NCI-H1694 treated with DMSO at 0.1 percent for 48 hours (cell line): ENCODE measurements at places on chromosomes 13 and 19.

DNA sequence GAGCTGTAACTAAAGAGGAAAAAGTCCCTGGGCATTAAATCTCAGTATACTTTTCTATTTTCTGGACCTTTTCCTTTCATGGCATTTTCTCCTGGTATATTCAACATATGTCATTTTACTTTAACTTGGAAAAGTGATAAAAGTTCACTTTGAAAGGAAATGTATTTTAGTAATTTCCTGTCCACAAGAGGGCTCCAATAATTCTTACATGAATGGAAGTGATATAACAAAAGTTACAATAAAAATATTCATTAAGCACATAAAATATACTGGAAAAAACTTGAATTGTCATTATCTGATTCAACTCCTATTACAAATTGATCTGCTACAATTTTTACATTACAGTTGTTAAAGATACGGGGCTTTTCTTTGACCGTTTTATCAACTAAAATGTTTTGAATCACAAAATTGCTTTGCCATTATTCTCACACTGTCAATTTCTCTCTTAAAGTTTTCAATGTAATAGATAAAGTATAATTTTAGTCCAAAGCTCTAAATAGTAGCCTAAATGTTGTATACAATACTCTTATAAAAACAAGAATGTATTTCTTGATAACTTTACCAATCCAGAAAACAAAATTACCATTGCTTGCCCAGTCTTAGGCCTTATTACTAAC, 4.9 kb downstream of the UBL3 start:
- no peak for DNase-seq

- no peak for DNase-seq
Measured at GRCh38 chr13:106551350-106551749, 15.9 kb upstream of the EFNB2 start.

GRCh38 chr19:37217480-37217774, 587 bp upstream of the ZNF383 start:
- DNase-seq = no peak

- no peak for DNase-seq
Measured at GRCh38 chr19:11534538-11534937, 4.1 kb upstream of the CNN1 start.

GRCh38 chr13:93080166-93080565, 146.4 kb upstream of the GPC6 start:
- DNase-seq = no peak

GRCh38 chr19:17871878-17872250, at the start of gene SLC5A5:
Gene SLC5A5 (plus strand): TSS chr19:17871945. CDS start chr19:17872320, 375 bp downstream.
- DNase-seq = no peak

DNA sequence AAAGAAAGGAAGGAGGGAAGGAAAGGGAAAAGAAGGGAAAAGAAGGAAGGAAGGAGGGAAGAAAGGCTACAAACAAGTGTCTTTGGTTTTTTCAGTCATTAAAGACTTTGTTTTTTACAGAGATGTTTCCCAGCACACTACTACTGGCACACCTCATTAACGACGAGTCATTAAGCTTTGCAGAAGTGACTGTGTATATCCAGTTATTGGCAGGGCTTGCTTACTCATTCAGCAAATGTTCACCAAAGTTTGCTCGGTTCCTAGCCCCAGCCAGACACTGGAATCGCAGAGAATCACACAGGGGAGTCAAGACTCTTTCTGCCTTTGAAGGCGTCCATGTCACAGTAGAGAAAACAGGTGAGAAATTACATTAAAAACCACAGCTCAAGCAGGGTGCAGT, 4.3 kb downstream of the NLRP12 start:
- no peak for DNase-seq
